Activated CD8-positive, alpha-beta T cell treated with anti-CD3 and anti-CD28 coated beads, Interleukin-2, amount 10 ng/mL, durations not matched to agents 7 days and 5 days (primary cell): ENCODE measurements at places on chromosomes 7 and 10. TPM values are rescaled to one million over a fixed set of nuclear protein-coding genes. Genes with fewer than 3 reads are reported as not detected.

- peak overlapping the region; percentile 80 for H3K4me3 ChIP-seq
- peaks cover 17% of the 10 kb centered on the region for H3K4me1 ChIP-seq
- peaks cover 19% of the 10 kb centered on the region for H3K36me3 ChIP-seq
These were observed 521 bp downstream of the LIMK1 start for GRCh38 chr7:74083928-74084721.

GRCh38 chr10:80829562-80829961 is 291.9 kb downstream of the SH2D4B start:
- no peak overlapping the region for H3K4me3 ChIP-seq
- H3K36me3 ChIP-seq: no peaks in the 10 kb centered on the region

Gene DNAJC12
- total RNA-seq: 3.0 TPM

DNA sequence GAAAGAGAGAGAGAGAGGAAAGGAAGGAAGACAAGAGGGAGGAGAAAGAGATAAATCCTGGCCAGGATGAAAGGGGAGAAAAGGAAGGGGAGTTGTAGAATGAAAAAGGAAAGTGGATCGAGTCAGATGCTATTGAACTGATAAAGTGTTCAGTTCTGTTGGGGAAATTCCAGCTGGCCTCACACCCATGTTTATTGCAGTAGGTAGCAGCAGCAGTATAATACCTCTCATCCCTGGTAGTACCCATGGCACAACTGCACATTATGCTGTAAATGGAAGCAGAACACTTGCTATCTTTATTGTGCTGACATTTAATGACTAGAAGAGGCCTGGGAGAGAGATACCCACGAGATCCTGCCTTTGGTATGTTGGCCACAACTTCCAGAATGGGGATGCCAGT is 178.1 kb downstream of the EVX1 start:
- H3K36me3 ChIP-seq: no peaks in the 10 kb centered on the region
- no peak for DNase-seq
- no peaks in the 10 kb centered on the region for H3K4me1 ChIP-seq
- H3K4me3 ChIP-seq: no peak overlapping the region
- peaks cover 4% of the 10 kb centered on the region for H3K27me3 ChIP-seq

- H3K4me3 ChIP-seq: no peak overlapping the region
- no peaks in the 10 kb centered on the region for H3K27me3 ChIP-seq
- DNase-seq: no peak
- H3K4me1 ChIP-seq: peaks cover 12% of the 10 kb centered on the region
These were observed 16.5 kb downstream of the DENND10 start for GRCh38 chr10:119120413-119120867.

GRCh38 chr10:78948621-78949030 is 120.1 kb upstream of the ZMIZ1 start:
- peaks cover 6% of the 10 kb centered on the region for H3K27me3 ChIP-seq
- no peak for DNase-seq
- no peaks in the 10 kb centered on the region for H3K36me3 ChIP-seq
- no peaks in the 10 kb centered on the region for H3K4me1 ChIP-seq

Gene SEMA3E
- not detected for total RNA-seq

GRCh38 chr7:33669251-33669670 is 236.1 kb upstream of the BMPER start:
- H3K4me3 ChIP-seq: no peak overlapping the region
- H3K36me3 ChIP-seq: no peaks in the 10 kb centered on the region
- H3K4me1 ChIP-seq: no peaks in the 10 kb centered on the region

DNA sequence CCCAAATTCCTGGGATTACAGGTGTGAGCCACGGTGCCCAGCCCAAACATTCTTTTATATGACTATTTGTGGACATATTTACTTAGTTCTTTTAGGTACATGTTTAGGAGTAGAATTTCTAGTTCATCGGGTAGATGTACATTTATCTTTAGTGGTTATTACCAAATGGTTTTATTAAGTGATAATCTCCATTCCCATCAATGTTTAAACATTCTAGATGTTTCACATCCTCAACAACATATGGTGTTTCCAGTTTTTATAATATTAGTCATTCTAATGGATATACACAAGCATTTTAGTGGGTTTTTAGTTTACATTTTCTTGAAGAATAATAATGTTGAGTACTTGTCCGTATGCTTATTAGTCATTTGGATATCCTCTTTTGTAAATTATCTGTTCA is 131.7 kb downstream of the RTKN2 start:
- peaks cover 18% of the 10 kb centered on the region for H3K36me3 ChIP-seq
- DNase-seq: no peak

DNA sequence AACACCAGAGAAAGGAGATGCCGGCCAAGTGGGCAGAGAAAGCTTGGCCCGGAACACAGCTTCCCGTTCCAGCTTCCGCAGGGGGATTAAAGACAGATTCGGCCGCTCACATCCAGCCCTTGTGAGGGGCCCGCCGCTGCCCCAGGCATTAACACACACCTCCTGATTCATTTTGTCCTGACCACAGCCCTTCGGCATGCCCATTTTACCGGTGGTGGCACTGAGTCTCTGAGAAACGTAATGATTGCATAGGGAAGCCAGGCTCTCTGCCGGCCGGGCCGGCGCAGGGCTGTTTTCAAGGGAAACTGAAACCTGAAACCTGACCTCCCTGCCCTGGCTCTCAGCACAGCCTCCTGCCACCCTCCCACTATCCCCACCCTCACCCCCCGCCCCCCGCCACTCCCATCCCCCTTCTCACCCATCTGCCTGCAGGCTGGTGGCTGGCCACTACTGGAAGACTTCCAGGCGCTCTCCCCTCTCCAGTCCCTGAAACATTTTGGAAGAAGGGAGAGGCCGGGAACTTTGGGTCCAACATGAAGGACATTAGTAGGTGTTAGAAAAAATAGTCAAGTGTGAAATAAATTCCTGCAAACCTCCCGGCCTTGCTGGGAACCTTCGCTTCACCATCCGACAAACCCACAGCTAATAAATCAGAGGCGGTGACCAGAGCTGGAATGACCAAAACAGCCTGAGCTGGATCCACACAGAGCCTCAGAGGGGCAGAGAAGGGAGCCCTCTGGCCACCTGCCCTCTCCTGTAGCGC is 83.5 kb upstream of the CUX1 start:
- no peak overlapping the region for H3K4me3 ChIP-seq
- H3K27me3 ChIP-seq: no peaks in the 10 kb centered on the region
- DNase-seq: no peak
- no peak overlapping the region for H3K27ac ChIP-seq
- peaks cover 2% of the 10 kb centered on the region for H3K36me3 ChIP-seq

Gene GBX1
- total RNA-seq: not detected

Gene OR6B1
- total RNA-seq: not detected

DNA sequence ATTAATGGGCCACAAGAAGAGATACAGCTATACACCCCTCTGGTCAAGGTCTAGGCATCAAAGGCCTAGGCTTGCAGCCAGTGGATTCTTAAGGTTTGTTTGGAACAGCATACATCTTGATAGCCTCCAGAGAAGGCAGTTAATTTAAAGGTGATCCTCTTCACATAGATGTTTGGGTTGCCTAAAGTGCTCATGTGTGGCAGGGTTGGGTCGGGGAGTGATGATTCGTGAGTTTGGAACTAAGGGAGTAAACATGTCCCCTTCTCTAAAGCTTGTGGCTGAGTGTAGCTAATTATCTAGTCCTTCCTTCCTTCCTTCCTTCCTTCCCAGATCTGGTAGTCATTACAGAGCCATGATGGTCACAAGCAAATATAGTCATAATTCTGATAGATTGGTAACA is 12.4 kb downstream of the PCLO start:
- no peaks in the 10 kb centered on the region for H3K27me3 ChIP-seq
- H3K27ac ChIP-seq: no peak overlapping the region
- H3K4me3 ChIP-seq: no peak overlapping the region
- no peak for DNase-seq

GRCh38 chr7:157820796-157821195 is 484.0 kb downstream of the DNAJB6 start:
- no peaks in the 10 kb centered on the region for H3K36me3 ChIP-seq
- H3K4me3 ChIP-seq: no peak overlapping the region
- H3K4me1 ChIP-seq: no peaks in the 10 kb centered on the region

GRCh38 chr7:111954474-111955381 is 251.5 kb downstream of the DOCK4 start:
- DNase-seq: no peak
- peaks cover 3% of the 10 kb centered on the region for H3K27me3 ChIP-seq
- no peaks in the 10 kb centered on the region for H3K36me3 ChIP-seq
- no peaks in the 10 kb centered on the region for H3K4me1 ChIP-seq
- H3K4me3 ChIP-seq: no peak overlapping the region
- no peak overlapping the region for H3K27ac ChIP-seq

GRCh38 chr10:5985029-5985428 is 7.7 kb upstream of the IL15RA start:
- H3K4me3 ChIP-seq: no peak overlapping the region
- peaks cover 15% of the 10 kb centered on the region for H3K27me3 ChIP-seq
- no peaks in the 10 kb centered on the region for H3K36me3 ChIP-seq
- no peak overlapping the region for H3K27ac ChIP-seq
- peaks cover 14% of the 10 kb centered on the region for H3K4me1 ChIP-seq

GRCh38 chr10:28807760-28808613 is 130.7 kb downstream of the BAMBI start:
- no peaks in the 10 kb centered on the region for H3K36me3 ChIP-seq
- H3K4me1 ChIP-seq: no peaks in the 10 kb centered on the region
- DNase-seq: no peak
- peaks cover 18% of the 10 kb centered on the region for H3K27me3 ChIP-seq
- no peak overlapping the region for H3K4me3 ChIP-seq
- no peak overlapping the region for H3K27ac ChIP-seq

GRCh38 chr7:38178695-38179344 is 775 bp downstream of the STARD3NL start:
- H3K36me3 ChIP-seq: peaks cover 4% of the 10 kb centered on the region
- DNase-seq: no peak
- peaks cover 27% of the 10 kb centered on the region for H3K4me1 ChIP-seq
- H3K27me3 ChIP-seq: peaks cover 1% of the 10 kb centered on the region
- H3K27ac ChIP-seq: peak overlapping the region; percentile 93
- H3K4me3 ChIP-seq: peak overlapping the region; percentile 93

Gene C10orf62
- not detected for total RNA-seq

DNA sequence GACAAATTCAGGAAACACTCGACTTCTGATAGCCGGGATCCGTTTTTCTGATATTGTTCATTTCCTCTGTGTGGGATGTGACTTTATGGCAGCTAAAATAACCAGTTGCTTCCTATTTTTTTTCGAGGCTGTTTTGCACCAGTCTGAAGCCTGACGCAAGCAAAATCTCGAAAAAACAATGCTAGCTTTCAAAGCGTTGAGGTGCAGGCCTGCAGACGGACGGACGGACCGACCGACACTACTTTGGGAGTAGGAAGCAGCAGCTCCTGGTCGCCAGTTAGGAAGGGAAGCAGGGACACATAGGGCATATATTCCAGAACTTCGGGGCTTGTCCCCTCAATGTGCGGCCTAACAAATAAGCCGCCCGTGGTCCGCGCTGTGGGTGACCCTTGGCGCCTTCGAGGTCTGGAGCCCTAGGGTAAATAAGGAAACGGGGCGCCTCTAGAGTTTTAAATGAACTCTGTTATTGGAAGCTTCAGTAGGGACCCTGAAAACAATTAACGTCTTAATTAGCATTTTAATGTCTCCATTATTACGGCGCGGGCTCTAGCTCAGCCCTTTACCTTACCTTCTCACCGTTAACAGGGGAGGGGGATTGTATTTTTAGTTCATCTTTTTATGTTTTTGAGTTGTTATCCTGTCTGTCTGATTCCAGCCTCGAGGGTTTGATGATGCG is 1.3 kb downstream of the HHEX start:
- no peaks in the 10 kb centered on the region for H3K36me3 ChIP-seq
- peak overlapping the region; percentile 63 for H3K4me3 ChIP-seq
- H3K27ac ChIP-seq: peak overlapping the region; percentile 57
- H3K27me3 ChIP-seq: peaks cover 61% of the 10 kb centered on the region
- H3K4me1 ChIP-seq: peaks cover 28% of the 10 kb centered on the region
- DNase-seq: no peak

DNA sequence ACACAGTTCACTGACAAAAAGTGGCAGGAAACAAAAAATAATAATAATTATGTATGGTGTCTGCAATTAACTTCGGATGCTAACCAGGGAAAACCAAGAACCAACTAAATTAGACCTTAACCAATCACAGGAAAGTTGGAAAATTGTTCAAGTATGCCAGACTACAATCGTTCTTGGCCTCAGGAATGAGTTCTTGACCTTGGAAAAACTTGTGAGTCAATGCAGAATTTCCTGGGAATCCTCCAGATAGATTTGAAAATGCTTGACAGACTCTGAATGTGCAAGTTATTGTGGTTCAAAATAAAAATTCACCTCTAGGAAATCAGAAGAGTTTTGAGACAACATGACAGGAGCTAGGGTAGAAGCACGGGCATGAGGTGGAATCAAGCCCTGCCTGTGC is 171.5 kb downstream of the C7orf25 start:
- no peaks in the 10 kb centered on the region for H3K27me3 ChIP-seq
- no peak overlapping the region for H3K4me3 ChIP-seq
- H3K36me3 ChIP-seq: no peaks in the 10 kb centered on the region
- H3K27ac ChIP-seq: no peak overlapping the region

Gene RBP4
- total RNA-seq: not detected

DNA sequence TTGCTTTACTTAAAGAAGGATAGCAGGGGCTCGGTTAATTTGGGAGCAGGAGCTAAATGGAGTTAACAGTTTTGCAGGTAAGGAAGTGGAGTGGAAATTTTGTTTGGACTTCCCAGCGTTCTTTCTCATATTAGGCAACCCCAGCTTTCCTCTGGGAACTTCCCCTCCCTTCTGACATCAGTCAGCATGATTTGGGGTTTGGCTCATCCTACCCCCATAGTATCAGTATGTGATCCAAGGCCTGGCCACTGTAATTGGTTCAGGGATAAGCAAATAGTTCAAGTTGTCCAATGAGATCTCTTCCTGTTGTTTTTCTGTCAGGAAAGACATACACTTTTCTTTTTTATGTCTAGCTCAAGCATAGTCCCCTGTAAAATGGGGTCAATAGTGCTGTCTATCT is 125.6 kb upstream of the CDK6 start:
- no peaks in the 10 kb centered on the region for H3K36me3 ChIP-seq
- H3K4me1 ChIP-seq: no peaks in the 10 kb centered on the region
- peaks cover 3% of the 10 kb centered on the region for H3K27me3 ChIP-seq
- H3K27ac ChIP-seq: no peak overlapping the region
- H3K4me3 ChIP-seq: no peak overlapping the region
- DNase-seq: no peak

DNA sequence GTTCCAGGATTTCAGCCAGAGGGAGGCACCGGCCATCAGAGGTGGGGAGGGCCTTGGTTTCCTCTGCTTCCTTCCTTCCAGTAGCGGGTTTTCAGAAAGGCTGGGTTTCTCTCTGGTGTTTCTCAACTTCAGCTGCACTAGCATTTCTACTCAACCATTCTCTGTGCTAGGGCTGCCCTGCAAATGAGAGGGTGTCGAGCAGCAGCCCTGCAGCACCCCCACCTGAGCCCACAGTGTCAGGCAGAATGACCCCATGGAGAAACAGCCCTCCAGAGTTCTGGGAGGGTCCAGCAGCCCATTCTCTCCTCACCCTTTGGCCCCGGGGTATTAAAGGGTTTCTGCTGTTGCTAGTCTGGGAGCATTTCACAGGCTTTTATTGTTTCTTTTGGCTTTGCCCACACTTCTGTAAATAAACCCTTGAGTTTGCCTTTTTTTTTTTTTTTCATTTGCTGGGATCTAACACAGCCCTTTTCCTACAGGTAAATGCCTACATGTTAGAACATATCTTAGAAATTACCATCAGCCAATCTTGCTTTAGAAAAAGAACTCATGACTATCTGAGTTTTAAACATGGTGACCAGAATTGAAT is 151.5 kb upstream of the VIPR2 start:
- no peaks in the 10 kb centered on the region for H3K36me3 ChIP-seq
- DNase-seq: no peak
- H3K27ac ChIP-seq: no peak overlapping the region
- H3K4me3 ChIP-seq: no peak overlapping the region

GRCh38 chr7:21029006-21029405 is 242.3 kb upstream of the SP8 start:
- H3K4me1 ChIP-seq: no peaks in the 10 kb centered on the region
- no peaks in the 10 kb centered on the region for H3K27me3 ChIP-seq
- no peak overlapping the region for H3K4me3 ChIP-seq
- H3K27ac ChIP-seq: no peak overlapping the region
- no peak for DNase-seq
- no peaks in the 10 kb centered on the region for H3K36me3 ChIP-seq
